Osteoblast (primary cell): ENCODE measurements at places on chromosomes 6 and 20. TPM values are rescaled to one million over a fixed set of nuclear protein-coding genes. Genes with fewer than 3 reads are reported as not detected.

TMEM200A gene
- total RNA-seq: 43.1 and 49.2 TPM in 2 replicates

ELOVL2 gene
- under 0.01 and 0.29 TPM in 2 replicates for total RNA-seq

KCNB1 gene
- total RNA-seq: under 0.01 TPM in 2 replicates

PDYN gene
- not detected in 2 replicates for total RNA-seq

SDC4 gene
- total RNA-seq: 182 and 267 TPM in 2 replicates

HSPA12B gene
- not detected in 2 replicates for total RNA-seq

CST7 gene
- total RNA-seq: not detected in 2 replicates

DOP1A gene
- 45.2 and 47.1 TPM in 2 replicates for total RNA-seq

KCNQ2 gene
- total RNA-seq: 0.36 TPM in 1 of 2 replicates, not detected in the other
